ENCODE measurements at places on chromosomes 2 and 18. TPM values are rescaled to one million over a fixed set of nuclear protein-coding genes. Genes with fewer than 3 reads are reported as not detected.
A peak's percentile ranks its signal among the peaks of the same experiment; 100 is the strongest.

DNA sequence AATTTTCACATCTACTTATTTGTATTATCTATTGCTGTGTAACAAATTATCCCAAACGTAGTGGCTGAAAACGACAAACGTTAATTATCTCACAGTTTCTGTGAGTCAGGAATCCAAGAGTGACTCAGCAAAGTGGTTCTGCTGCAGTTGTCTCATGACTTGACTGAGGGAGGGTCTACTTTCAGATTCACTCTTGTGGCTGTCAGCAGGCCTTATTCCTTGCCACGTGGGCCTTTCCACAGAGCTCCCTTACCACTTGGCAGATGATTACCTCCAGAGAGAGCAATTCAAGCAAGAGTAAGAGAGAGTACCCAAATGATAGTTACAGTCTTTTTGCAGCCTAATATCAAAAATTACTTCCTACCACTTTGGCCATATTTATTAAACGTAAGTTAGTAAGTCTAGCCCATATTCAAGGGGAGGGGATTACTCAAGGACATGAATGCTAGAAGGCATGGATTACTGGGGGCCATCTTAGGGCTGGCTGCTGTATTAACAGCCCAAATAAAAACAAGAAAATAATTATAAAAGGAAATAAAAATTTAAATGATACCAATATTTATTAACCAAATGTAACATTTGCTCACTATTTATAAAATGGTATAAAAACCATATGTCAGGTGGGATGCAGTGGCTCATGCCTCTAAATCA is 48.7 kb upstream of the NBEAL1 start:
- peak; percentile 63 for DNase-seq
- no peaks in the 10 kb centered on the region for H3K36me3 ChIP-seq
- no peaks in the 10 kb centered on the region for H3K4me1 ChIP-seq
- H3K4me3 ChIP-seq = no peak overlapping the region
- H3K27me3 ChIP-seq = no peaks in the 10 kb centered on the region

ALK gene
- not detected for total RNA-seq

MOGAT1 gene
- total RNA-seq = not detected

- H3K4me1 ChIP-seq = no peaks in the 10 kb centered on the region
- no peaks in the 10 kb centered on the region for H3K36me3 ChIP-seq
- DNase-seq = no peak
Observed at GRCh38 chr18:25360301-25360899, 8.4 kb upstream of the ZNF521 start.

CAPN13 gene
- total RNA-seq = not detected

GRCh38 chr2:45605116-45605515 is 6.0 kb downstream of the SRBD1 start:
- peaks cover 6% of the 10 kb centered on the region for H3K36me3 ChIP-seq
- no peak overlapping the region for H3K4me3 ChIP-seq
- H3K27ac ChIP-seq = no peak overlapping the region
- DNase-seq = no peak
- no peaks in the 10 kb centered on the region for H3K27me3 ChIP-seq
- H3K4me1 ChIP-seq = no peaks in the 10 kb centered on the region

DNA sequence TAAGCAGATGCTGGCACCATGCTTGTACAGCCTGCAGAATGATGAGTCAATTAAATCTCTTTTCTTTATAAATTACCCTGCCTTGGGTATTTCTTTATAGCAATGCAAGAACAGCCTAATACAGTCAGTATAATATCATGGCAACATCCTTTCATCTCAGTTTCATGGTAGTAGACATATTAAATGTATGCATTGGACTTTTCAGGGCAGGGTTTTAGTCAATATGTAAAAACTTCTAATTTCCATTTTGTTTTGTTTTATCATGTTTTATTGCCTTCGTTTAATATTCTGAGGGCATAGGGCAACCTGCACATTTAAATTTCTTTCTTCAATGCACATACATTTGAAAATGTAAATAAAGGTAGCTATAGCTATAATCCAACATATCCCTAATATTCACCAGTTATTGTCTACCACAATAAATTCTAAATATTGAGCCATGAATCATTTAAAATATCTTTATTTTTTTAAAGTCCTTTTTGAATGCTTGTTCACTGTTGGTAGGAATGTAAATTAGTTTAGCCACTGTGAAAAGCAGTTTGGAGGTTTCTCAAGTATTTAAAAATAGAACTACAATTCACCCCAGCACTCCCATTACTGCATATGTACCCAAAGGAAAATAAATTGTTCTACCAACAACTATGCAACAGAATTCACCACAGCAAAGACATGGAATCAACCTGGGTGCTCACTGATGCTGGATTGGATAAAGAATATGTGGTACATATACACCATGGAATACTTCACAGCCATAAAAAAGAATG is 41.8 kb upstream of the GRB14 start:
- DNase-seq = no peak
- H3K27ac ChIP-seq = no peak overlapping the region
- no peaks in the 10 kb centered on the region for H3K27me3 ChIP-seq
- H3K36me3 ChIP-seq = no peaks in the 10 kb centered on the region

MAP2 gene
- 0.28 TPM for total RNA-seq

DNA sequence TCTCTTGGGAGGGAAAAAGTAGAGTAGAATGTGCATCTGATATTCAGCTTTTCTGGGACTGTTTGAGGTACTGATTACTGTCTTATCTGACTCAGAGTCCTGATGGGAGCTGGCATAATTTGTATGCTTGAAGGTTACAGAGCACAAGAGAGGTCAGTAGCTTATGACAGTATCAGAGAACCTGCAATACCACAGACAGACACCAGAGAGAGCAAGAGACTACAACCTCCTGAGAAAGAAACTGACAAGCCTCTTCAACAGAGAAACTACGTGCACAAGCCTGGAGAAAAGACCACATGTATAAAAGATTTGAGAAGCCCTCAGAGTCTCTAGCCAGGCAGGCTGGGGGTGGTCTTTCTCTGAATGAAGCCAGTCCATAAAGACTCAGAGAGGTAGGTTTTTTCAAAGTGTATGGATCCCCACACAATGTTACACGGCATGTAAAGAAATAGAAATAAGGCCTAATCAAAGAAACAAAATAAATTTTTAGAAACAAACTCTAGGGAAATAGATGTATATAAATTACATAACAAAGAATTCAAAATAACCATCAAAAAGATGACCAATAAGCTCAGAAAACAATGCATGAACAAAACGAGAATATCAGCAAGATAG is 568.3 kb downstream of the LRRTM4 start:
- H3K27ac ChIP-seq = no peak overlapping the region
- peak; percentile 41 for DNase-seq
- H3K27me3 ChIP-seq = no peaks in the 10 kb centered on the region
- no peaks in the 10 kb centered on the region for H3K36me3 ChIP-seq
- no peak overlapping the region for H3K4me3 ChIP-seq
- H3K4me1 ChIP-seq = no peaks in the 10 kb centered on the region

MERTK gene
- 0.28 TPM for total RNA-seq

KCNE4 gene
- 8.3 TPM for total RNA-seq

OTOS gene
- not detected for total RNA-seq

DNA sequence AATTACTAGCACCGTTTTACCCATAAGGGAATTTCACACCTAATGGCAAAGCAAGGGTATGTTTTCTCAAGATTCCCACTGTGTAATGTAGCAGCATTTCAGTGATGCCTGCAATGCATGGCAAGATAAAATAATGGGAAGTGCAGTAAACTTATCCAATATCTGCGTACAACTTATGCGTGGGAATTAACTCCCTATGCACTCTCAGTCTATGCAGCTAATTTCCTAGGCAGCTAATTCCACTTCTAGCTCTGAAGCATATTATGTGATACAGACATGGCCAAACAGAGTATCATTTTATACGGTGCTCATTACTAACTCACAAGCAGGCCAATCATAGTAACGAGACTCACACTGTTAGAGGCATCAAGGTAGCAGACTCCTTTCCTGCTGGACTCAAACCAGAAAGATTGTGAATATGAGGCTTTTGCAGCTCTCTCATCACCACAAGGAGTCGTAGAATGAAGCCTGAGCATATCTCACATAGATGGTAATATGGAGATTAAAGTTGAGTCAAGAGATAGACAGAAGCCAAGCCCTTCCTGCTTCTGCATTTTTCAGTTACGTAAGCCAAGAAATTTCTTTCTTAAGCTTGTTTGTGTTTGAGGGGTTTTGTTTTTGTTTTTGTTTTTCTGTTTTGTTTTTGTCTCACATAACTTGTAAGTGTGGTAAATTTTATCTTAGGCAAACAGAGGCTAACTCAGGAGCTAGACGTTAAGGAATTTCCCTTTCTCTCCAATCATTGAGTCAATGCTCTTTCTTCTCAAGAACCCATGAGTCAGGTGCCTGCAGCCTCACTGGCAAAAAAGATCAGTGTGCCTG is 34.8 kb upstream of the ITGAV start:
- no peak overlapping the region for H3K27ac ChIP-seq
- no peaks in the 10 kb centered on the region for H3K36me3 ChIP-seq
- H3K4me3 ChIP-seq = no peak overlapping the region
- H3K4me1 ChIP-seq = no peaks in the 10 kb centered on the region
- peak; percentile 38 for DNase-seq
- H3K27me3 ChIP-seq = no peaks in the 10 kb centered on the region

- H3K4me1 ChIP-seq = no peaks in the 10 kb centered on the region
- no peak overlapping the region for H3K27ac ChIP-seq
- no peak overlapping the region for H3K4me3 ChIP-seq
- no peaks in the 10 kb centered on the region for H3K36me3 ChIP-seq
Observed at GRCh38 chr2:148048475-148049221, 27.8 kb downstream of the MBD5 start.

GRCh38 chr2:203591642-203592041 is 56.5 kb upstream of the RAPH1 start:
- H3K4me3 ChIP-seq = no peak overlapping the region
- H3K4me1 ChIP-seq = peaks cover 10% of the 10 kb centered on the region
- H3K27ac ChIP-seq = no peak overlapping the region
- no peaks in the 10 kb centered on the region for H3K36me3 ChIP-seq
- H3K27me3 ChIP-seq = no peaks in the 10 kb centered on the region
- DNase-seq = peak; percentile 16

GRCh38 chr2:3483227-3483985 is 35.9 kb downstream of the ADI1 start:
- no peak overlapping the region for H3K4me3 ChIP-seq
- DNase-seq = peak; percentile 58
- H3K27me3 ChIP-seq = no peaks in the 10 kb centered on the region
- H3K36me3 ChIP-seq = peaks cover 27% of the 10 kb centered on the region

DNA sequence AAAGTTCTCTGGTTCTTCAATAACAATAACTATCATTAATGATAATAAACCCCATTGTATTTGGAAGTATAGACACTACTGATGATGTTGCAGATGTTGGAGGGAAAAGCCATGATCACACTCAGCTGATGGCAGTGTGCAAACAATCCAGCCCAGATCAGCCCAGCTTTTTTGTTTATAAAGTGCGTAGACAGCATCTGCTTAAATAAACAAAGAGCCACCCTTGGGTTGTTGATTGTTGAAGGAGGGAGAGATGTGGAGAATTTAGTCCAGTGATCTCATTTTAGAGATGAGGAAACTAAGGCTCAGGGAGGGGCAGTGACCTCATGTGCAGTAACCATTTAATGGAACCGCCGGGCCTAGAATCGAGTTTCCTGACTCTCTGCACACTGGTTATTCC is 56.0 kb upstream of the MEX3C start:
- no peak overlapping the region for H3K4me3 ChIP-seq
- no peaks in the 10 kb centered on the region for H3K4me1 ChIP-seq
- no peak for DNase-seq
- no peak overlapping the region for H3K27ac ChIP-seq
- H3K36me3 ChIP-seq = no peaks in the 10 kb centered on the region

GRCh38 chr18:32930695-32931301 is 158.0 kb upstream of the KLHL14 start:
- peak; percentile 60 for DNase-seq
- no peaks in the 10 kb centered on the region for H3K27me3 ChIP-seq
- H3K27ac ChIP-seq = no peak overlapping the region
- H3K4me1 ChIP-seq = no peaks in the 10 kb centered on the region
- no peak overlapping the region for H3K4me3 ChIP-seq

DNA sequence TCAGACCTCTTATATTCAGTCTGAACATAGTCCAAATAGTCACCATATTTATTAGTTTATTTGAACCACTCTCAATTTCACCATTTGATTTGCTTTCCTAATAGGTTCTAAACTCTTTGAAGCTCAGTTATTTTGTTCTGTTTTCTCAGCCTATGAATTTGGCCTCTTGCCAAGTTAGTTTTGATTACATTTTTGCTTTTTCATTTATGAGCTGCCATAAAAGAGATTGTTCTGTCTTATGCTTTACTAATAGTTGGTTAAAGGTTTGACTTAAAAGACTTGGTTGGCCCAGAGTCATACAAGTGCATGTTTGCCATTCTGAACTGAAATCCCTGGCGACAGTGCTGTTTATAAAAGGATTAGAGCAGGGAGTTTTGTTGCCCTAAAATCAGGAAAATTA is 85.9 kb upstream of the RANBP2 start:
- no peaks in the 10 kb centered on the region for H3K27me3 ChIP-seq
- no peaks in the 10 kb centered on the region for H3K36me3 ChIP-seq
- peaks cover 24% of the 10 kb centered on the region for H3K4me1 ChIP-seq
- no peak overlapping the region for H3K27ac ChIP-seq
- no peak overlapping the region for H3K4me3 ChIP-seq
- no peak for DNase-seq

DNA sequence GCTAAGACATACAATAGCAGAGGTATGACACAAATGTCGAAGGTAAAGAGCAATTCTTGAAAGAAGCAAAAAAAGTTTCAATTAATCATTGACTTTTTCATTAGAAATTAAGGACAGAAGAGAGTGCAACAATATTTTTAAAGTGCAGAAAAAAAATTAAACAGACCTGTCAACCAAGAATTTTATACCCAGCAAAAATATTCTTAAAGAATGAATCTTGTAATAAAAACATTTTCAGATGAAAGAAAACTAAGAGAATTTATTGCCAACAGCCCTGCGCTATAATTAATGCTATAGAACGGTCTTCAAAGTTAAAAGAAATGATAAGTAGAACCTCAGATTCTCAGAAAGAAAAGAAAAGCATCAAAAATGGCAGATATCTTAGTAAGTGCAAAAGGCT is 79.0 kb downstream of the OLA1 start:
- H3K27ac ChIP-seq = no peak overlapping the region
- DNase-seq = no peak
- H3K27me3 ChIP-seq = no peaks in the 10 kb centered on the region
- H3K4me1 ChIP-seq = no peaks in the 10 kb centered on the region

- no peak overlapping the region for H3K4me3 ChIP-seq
- no peak overlapping the region for H3K27ac ChIP-seq
- no peaks in the 10 kb centered on the region for H3K36me3 ChIP-seq
- H3K4me1 ChIP-seq = peaks cover 3% of the 10 kb centered on the region
- DNase-seq = no peak
Observed at GRCh38 chr2:150675807-150676206, 188.3 kb upstream of the RND3 start.

SLC25A52 gene
- not detected for total RNA-seq

- H3K27me3 ChIP-seq = no peaks in the 10 kb centered on the region
- no peak for DNase-seq
- peaks cover 20% of the 10 kb centered on the region for H3K4me1 ChIP-seq
- peaks cover 37% of the 10 kb centered on the region for H3K36me3 ChIP-seq
- no peak overlapping the region for H3K4me3 ChIP-seq
- H3K27ac ChIP-seq = peak overlapping the region; percentile 62
Observed at GRCh38 chr18:23198217-23198845, 63.0 kb downstream of the CABLES1 start.
